Pons (tissue), 1 donor: ENCODE measurements at places on chromosomes 5 and 9.

DNA sequence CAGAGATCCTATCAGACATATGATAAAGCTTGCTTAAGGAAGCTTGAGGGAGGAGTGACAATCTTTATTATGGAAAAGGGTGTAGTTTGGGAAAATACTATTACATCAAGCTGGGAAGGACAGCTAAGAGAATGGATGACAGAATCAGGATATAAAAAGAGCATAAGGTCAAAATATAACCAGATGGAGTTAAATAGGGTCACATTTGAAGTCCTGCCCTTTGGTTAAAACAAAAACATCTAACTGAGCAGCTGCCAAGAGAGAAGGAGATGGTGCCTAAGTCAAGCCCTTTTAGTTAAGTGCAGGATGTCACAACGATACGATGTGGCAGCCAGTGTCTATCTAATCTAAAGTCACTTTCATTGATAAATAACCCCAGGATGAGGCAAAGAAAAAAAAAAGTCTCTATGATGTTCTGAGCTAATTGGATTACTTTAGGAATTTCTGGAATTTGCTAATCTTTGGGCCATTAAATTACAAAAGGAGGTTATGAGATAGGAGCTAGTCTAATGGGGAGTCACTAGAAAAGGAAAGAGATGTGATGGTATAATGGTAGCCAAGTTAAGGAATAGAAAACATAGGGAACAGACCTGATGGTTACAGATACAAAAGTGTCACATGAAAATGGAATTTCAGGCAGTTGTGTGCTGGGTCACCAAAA lies 365.2 kb downstream of the PDE4D start:
- no peak for DNase-seq

DNA sequence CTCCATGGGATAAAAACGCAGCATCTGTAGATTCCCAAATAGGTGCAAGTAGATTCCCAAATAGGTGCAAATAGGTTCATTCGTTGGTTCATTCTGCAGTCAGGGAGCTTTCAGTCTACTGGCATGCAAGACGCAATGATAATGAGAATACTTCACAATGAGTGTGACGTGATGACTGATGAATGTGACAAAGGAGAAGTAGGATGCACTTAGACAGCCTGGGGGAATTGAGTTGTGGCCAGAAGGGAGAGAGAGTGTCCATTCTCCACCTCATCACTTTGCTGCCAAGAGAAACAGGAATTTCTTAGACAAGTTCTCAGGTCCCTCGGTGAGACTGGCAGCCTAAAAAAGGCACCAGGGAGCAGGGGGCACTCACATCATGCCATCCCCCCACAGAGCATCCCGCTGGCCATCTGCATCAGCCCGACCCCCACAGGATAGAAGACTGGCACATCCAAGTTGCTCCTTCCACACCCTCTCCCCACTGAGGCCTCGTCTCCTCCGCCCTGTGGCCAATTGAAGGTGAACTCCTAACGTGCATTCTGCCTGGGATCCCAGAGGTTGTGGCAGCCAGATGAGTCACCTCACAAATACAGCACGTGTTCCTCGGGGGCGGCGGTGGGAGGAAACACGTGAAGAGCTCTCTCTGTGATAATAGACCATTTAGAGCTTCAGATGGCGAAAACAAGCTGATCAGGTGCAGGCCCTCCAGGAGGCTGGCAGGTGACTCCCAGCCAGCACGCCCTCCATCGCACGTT lies 19.9 kb upstream of the KCNIP1 start:
- DNase-seq, result no peak

DNA sequence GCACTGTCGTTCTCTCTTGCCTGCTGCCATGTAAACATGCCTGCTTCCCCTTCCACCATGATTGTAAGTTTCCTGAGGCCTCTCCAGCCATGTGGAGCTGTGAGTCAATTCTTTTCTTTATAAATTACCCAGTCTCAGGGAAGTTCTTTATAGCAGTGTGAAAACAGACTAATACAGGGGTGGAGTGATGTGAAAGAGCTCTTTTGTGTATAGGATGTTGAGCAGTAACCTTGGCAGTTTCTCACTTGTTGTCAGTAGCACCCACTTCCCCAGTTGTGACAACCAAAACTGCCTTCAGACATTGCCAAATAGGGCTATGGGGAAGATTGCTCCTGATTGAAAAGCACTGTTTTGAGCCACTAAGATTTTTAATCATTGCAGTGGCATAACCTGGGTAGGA lies 552.2 kb upstream of the ZNF462 start:
- DNase-seq, result no peak

- DNase-seq, result no peak
Measured at GRCh38 chr5:76696251-76696650, 19.7 kb upstream of the F2R start.
